ENCODE measurements at places on chromosomes 3 and 15.

GRCh38 chr3:49727154-49727923 lies 3.6 kb upstream of the GMPPB start:
- no peak for DNase-seq

DNA sequence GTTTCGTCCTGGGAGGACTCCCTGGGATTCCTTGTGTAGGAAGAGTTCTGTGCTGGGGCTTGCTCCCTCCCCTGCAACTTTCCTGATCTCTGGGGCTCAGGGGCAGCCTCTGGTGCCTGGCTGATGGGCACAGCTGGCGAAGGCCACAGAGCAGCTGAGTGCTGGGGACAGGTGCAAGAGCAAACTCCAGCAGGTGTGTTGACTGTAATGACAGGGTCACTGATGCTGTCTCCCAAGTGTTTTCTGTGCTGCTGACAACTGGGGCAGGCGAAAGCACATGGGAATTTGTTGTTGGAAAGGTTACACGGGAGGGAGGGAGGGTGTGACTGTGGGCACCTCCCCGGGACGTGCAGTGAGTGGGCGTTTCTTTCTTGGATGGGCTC lies 21.6 kb downstream of the CPN2 start:
- no peak for DNase-seq

GRCh38 chr3:68997887-68998286 lies 15.6 kb downstream of the EOGT start:
- DNase-seq = no peak

DNA sequence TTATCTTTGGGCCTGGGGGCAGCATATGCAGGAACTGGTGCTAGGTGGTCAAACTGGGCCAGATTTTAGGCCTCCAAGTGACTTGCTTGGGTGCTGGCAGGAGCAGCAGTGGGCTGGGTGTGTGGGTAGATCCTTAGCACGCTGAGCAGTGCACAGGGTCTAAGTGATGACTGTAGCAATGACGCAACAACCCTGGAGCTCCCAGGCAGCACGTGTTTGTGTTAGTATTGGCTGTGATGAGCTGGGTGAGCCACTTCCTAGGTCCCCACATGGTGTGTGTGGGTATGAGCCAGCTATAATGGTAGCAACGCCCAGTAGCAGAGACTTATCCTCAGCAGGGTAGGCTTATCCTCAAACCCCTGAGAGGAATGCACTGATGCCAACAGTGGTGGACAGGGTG lies 570.6 kb upstream of the ROBO1 start:
- DNase-seq = no peak

DNA sequence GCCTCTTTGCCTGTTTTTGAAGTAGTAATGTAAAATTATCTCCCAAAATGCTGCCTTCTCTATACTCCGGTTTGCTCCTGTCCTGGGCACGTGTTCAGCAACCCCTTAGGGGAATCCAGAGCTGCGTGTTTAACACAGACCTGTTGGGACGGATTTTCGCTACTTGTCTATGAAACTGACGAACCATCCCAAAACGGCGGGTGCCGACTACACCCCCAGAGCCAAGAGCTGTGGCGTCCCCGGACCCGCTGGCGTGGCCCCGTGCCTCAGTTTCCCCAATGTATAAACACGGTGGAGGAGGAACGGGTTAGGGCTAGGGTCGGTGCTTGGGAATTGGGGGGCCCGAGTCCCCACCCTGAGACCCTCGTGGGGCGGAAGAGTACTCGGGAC lies 473 bp downstream of the FHIT start:
- no peak for DNase-seq

GRCh38 chr15:66876731-66877476 lies 174.9 kb downstream of the SMAD6 start:
- DNase-seq = no peak

DNA sequence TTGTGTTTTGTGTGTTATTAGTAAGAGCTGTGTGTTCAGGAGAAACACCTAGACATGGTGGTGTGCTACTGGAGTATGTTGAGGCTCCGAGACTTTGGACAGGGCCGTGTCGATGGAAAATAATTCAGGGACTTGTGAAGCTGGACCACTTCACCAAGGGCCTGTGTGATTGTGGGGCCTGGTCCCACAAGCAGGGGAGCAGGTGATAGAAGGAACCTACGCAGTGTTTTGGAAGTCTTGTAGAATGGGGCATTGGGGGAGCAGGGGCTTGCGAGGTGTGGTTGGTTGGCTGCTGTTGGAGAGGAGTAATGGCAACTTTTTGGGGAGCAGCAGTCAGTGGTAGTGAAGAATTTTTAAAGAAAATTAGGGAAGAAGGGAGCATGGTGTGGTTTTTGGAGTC lies 48.7 kb downstream of the TRIM71 start:
- no peak for DNase-seq

DNA sequence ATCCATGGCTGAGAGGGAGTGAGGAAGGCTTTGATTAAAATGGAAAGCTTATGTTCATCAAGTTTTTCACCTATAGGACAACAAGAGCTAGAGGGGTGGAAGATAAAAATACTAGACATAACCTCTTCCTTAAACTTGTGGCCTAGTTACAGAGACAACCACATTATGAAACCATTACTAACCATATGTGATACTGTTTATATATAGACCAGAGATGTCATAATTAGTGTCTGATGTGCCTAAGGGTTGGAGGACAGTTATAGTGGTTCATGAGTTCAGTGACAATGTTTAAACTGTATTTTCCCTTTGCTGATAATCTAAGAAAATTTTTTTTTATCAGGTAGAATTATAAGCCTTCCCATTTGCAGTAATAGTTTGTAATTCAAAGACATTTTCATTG lies 23.7 kb downstream of the PHLDB2 start:
- no peak for DNase-seq

DNA sequence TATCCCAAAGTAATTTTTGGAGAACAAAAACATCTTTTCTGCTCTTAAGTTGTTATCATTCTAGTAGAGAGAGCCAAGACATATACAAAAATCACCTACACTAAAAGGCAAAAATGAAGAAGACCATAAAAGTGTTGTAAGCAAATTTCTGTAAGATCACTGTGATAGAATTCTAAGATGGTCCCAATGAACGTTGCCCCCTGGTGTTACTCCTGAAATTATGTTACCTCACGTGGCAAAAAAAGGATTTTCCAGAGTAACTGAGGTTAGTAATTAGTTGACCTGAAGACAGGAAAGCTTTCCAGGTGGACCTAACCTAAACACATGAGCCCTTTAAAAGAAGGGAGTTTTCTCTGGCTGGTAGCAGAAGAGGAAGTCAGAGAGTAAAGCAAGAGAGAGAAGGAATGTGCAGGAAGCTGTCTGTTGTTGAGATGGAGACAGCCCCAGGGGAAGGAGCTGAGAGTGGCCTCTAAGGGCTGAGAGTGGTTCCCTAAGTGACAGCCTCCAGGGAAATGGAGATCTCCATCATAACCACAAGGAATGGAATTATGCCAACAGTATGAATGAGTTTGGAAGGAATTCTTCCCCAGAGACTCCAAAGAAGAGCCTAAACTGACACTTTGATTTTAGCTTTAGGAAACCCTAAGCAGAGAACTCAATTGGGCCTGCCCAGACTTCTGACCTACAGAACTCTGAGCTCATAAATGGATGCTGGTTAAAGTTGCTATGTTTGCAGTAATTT lies 205.9 kb downstream of the CD47 start:
- DNase-seq = no peak

GRCh38 chr3:81426826-81427577 lies 334.4 kb downstream of the GBE1 start:
- DNase-seq = no peak

GRCh38 chr3:194450341-194450740 lies 36.5 kb downstream of the ATP13A3 start:
- no peak for DNase-seq

DNA sequence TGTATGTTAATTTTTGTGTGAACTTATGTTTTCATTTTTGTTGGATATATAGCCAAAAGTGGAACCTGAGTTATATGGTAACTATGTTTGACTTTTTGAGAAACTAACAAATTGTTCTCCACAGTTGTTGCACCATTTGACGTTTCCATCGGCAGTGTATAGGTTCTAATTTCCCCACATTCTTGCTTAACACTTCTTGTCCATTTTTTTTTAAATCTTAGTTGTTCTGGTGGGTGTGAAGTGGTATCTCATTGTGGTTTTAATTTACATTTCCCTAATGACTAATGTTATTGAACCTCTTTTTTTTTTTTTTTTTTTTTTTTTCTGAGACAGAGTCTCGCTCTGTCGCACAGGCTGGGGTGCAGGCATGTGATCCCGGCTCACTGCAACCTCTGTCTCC lies 8.0 kb downstream of the NISCH start:
- no peak for DNase-seq

- no peak for DNase-seq
Observed at GRCh38 chr3:108201258-108201657, 21.0 kb downstream of the IFT57 start.

GRCh38 chr15:80070840-80071239 lies 11.4 kb downstream of the ZFAND6 start:
- no peak for DNase-seq

DNA sequence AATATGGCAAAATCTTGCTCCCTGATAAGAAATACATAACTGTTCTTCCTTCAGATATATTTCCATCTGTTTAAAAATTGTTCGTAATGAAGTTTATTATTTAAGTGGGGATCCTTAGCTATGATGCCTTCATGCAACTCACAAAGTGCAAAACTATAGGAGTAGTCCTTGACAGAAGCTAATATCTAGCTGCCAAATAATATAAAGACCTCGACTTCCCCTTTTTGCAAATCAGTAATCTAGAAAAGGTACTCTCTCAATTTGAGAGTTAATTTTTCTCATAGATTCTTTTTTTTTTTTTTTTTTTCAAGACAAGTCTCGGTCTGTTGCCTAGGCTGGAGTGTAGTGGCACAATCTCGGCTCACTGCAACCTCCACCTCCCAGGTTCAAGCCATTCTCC lies 23.0 kb downstream of the SLTM start:
- no peak for DNase-seq

DNA sequence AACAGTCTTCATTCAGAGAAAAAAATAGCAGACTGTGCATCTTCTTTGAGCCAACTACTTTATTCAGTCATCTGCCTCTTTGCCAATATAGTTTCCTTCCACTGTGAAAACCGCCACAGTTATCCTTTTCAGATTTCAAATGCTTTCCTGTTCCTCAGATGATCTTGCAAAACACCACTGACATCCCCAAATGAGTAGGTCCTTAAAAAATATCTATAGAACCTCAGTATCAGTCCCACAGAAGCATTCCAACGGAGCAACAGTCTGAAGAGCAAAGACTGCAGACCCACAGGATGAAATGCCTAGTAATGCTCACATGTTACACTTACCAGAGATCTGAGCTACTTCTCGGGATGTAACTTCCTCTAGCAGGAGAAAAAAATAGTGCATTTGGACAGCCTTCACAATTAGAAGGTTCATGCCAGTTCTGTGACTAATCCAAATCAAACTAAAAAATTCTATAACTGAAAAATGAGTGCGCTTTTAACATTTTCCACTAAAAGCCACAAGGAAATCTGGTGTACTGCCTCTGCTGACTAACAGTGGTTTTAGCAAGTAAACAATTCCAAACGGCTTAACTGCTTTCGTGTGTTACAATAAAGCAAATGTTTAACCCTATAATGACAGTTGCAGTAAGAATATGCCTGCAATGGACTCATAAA lies at the start of gene ANKRD28:
ANKRD28 (minus strand) TSS at position 338 of the 662 bp plus-strand sequence. CDS start 1,458 bp downstream, outside the sequence.
- peak; percentile 26 for DNase-seq

- no peak for DNase-seq
Observed at GRCh38 chr3:126473292-126474168, 2.2 kb downstream of the ZXDC start.

DNA sequence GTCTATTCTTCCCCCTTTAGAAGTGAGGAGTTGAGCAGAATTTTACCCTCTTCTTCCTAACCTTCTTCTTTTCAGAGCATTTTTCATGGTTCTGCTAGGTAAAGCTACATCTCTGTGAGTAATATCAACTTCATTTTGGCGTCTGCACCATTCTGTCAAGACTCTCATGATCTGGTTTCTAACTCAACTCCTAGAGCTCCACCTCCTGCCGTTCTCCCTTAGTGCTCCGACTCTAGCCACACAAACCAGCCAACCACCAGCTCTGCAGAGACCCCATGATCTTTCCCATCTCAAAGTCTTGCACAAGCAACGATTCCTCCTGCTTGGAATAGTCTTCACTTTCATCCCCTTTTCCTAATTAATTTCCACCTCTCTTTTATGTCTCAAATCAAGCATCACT lies 193.9 kb upstream of the TMC3 start:
- DNase-seq = no peak

DNA sequence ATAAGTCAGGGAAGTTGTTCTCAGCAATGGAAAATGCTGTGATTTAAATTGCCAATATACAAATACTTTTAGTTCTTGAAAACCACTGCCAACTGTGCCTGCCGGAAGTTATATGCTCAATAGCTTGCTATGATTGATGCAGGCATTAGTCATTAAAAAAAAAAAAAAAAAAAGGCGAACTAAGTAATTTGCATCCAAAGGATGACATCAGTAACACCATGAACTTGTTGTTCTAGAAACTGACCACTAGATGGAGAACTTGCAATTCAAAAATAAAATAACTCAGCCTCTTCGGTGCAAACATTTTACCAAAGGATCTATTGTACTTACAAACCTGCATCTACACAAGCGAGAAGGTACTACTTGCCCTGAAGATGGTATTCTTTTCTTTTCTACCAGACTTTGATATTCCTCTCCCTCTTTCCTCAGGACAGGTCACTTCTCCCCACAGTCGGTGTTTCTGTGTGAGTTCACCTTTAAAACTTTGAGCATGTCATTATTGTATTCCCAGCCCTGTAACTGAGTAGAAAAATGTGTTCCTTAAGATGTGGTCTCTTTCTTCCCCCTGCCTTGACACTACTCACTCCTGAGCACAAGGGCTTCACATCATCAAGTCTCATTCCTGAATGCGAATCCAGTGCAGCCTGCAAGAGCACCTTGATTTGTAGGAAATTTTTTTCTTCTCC lies 115.0 kb upstream of the VEPH1 start:
- DNase-seq = no peak
